ENCODE measurements at places on chromosomes 12 and 14.

- no peak for DNase-seq
Measured at GRCh38 chr14:21965042-21965441, 291.4 kb upstream of the OR4E1 start.

DNA sequence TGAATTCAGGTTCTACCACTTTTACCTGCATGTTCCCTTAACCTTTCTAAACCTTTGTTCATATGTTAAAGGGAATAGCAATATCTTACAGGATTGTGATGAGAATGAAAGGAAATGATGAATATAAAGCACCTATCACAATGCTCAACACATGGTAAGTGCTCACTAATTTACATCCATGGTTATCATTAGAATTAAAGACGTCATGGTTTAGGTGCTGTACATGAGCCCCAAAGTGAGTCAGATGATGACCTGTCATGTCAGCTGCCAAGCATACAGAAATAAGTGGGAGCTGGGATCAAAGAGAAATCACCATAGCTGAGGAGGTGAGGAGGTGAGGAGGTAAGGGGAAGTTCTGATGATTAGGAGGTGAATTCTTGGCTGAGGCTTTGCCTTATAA lies 135.9 kb upstream of the ATP2B1 start:
- DNase-seq = peak; percentile 14

GRCh38 chr12:112325622-112326207 lies 56.5 kb downstream of the HECTD4 start:
- no peak for DNase-seq

- DNase-seq = no peak
Measured at GRCh38 chr12:45246236-45246635, 30.3 kb downstream of the ANO6 start.

- DNase-seq = no peak
Measured at GRCh38 chr14:55092341-55092740, 36.7 kb upstream of the LGALS3 start.

Data from NCI-H226 (cell line).